ENCODE measurements at places on chromosomes 7 and 10.

- DNase-seq: no peak
These were observed 32.1 kb downstream of the RBAK start for GRCh38 chr7:5077740-5078139.

DNA sequence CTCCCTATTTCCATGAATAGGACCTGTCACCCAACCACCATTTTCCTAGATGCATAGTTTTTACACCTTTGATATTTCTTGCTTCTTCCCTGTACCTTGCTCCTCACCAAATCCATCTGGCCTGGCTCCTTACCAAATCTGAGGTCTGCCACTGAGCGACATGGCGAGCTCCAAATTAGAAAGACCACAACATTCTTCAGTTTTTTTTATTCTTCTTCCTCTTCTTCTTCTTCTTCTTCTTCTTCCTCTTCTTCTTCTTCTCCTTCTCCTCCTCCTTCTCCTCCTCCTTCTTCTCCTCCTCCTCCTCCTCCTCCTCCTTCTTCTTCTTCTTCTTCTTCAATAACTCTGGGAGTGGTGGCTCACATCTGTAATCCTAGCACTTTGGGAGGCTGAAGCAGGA lies 7.1 kb downstream of the CPED1 start:
- DNase-seq: no peak

GRCh38 chr7:4103352-4104091 lies 578.6 kb upstream of the FOXK1 start:
- no peak for DNase-seq

- DNase-seq: no peak
These were observed 394.5 kb downstream of the SEMA3D start for GRCh38 chr7:84792231-84792893.

DNA sequence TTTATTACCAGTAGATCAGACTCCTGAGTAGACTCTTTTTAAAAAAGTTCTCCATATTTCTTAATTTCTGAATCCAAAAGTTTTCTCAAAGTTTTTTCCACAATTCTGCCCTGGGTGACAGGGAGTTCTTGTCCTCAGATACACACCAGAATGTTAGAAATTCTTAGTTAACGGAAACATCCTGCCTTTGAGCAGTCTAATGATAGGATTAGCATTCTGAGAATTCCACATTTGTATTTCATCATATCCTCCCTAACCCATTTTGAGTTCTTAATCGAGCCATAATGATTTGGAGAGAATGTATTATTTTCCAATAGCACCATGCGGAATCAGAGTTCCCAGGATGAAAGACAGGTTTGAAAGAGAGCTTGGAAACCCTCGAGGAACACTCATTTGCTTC lies 28.9 kb upstream of the MRPS33 start:
- DNase-seq: no peak
